HL-60 (cell line): ENCODE measurements at places on chromosomes 2 and 18.

DNA sequence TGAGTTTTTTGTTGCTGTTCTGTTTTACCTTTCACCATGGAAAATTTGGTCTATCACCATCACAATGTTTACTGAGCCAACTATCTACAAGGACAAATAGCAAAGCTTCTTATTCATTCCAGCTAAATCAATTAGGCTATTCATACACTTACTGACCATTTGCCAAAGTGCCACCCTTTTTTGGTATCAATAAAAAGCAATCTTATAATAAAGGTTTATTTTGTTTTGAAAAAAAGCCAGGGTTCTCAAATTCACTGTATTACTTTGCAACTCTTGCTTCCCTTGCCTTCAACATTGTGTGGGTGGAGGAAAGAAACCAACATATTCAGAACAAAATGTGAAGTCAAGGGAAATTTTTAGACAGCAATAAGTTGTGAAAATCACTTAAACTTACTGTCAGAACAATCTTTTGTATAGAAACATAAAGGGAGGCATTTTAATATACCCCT is 15.3 kb downstream of the PELI1 start:
- no peak for DNase-seq

GRCh38 chr2:241417626-241418025 is 61.5 kb downstream of the FARP2 start:
- DNase-seq = no peak

DNA sequence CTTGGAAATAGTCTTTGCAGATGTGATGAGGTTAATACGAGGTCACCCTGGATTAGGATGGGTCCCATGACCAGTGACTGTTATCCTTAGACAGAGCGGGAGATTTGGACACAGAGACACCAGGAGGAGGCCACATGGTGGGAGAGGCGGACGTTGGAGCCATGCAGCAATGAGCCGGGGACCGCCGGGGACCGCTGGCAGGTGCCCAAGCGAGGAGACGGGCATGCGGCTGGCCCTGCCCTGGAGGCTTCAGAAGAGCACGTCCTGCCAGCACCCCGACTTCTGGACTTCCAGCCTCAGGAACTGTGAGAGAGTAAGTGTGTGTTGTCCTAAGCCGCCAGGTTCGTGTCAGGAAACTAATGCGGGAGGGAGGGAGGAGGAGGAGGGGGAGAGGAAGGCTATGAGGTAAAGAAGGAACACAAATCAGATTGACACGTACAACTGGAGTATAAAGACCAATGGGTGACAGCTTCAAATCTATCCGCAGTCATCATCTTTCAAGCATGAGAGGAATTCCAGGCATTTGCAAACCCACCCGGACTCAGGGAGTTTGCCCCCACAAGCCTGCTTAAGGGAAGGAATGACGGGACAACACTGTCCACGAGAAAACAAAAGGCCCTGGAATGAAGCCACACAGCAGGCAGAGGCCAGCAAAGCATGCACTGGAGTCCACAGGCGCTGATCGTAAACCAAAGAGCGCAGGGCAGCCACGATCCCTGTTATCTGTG is 11.6 kb upstream of the BOK start:
- no peak for DNase-seq

- no peak for DNase-seq
Measured at GRCh38 chr2:85753035-85753524, 711 bp upstream of the ATOH8 start.

- DNase-seq = no peak
Measured at GRCh38 chr2:214881647-214882202, 72.2 kb upstream of the BARD1 start.

GRCh38 chr2:149098701-149099100 is 60.2 kb downstream of the LYPD6B start:
- DNase-seq = no peak

DNA sequence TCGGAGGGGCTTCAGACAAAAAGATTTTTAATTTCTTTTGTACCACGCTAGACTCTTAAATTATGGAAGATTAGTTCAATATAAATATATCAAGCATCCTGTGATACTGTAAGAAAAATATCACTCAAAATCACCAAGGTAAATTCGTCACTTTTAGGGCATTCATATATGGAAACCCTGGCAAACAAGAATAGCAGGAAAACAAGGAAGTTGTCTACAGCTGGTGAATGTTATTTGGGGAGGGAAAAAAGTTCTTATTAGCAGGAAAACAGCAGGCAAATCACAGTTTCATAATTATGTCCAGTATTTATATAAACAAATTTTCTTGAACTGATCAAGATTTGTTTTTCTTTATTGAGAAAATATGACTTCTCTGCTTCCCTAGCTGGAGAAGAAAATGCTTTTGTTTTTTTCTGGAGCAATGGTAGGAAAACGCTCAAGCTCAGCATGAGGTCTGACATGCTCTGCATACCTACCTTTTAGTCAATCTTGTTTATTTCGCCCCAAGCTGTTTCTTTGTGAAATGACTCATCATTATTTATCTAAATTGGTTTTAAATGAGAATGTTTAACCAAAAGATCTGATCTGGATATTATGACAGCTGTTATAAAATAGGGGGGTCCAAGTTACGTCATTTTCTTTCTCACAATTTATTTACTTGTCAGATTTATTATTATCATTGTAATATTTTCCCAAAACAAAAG is 14.7 kb downstream of the LINC00305 start:
- no peak for DNase-seq
